ENCODE measurements at places on chromosomes 7 and 10.

DNA sequence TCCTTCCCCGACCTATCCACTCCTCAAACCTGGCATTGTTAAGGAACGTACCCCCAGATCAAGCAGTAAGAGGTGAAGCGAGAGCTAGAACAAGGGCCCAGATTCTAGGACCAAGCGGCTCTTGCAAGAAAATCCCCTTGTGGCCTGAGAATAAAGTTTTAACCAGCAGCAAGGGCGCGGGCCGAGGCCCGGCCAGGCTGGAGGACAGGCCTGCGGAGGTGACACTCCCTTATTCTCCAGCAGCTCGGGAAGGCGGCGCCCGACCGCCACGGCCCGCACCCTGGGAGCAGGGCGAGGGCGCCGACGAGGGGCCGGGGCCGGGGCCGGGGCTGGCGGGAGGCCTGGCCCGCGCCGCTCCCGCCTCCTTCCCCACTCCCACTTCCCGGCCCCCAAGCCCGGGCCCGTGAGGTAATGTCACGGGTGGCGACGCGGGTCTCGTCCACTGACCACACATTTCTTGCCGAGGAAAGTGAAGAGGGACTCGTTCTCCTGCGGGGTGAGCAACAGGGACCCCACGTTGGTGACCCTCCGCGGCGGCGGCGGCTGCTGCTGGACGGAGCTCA lies 551 bp downstream of the WASL start:
- peak; percentile 49 for DNase-seq

GRCh38 chr10:34341473-34341872 lies 473.6 kb downstream of the PARD3 start:
- DNase-seq, result no peak

DNA sequence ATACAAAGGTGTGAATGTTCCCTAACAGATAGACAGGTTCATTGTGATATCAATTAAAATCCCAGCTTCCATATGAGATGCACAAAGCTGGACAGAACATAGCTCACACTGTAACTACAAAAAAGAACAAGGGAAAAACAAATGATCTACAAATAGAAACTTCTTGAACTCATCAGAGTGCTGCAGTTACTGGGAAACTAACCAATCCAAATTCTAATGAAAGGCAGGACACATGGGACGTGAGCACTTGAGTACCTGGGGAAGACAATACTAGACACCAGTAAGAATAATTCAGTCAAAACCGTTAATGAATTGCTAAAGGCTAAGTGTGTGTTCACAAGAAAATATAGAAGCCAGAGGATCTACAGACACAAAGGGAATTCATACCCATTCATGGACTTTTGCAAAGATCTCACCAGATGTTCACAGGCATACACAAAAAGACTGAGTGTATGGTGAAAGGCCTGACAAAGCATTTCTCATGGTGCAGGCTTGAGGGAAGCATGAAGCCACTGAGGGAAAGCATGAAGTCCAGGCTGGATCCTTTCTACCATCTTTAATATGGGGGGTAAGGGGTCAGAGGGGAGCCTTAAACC lies 7.8 kb upstream of the GPR22 start:
- no peak for DNase-seq

GRCh38 chr10:112215342-112215774 lies 31.8 kb upstream of the GPAM start:
- no peak for DNase-seq

DNA sequence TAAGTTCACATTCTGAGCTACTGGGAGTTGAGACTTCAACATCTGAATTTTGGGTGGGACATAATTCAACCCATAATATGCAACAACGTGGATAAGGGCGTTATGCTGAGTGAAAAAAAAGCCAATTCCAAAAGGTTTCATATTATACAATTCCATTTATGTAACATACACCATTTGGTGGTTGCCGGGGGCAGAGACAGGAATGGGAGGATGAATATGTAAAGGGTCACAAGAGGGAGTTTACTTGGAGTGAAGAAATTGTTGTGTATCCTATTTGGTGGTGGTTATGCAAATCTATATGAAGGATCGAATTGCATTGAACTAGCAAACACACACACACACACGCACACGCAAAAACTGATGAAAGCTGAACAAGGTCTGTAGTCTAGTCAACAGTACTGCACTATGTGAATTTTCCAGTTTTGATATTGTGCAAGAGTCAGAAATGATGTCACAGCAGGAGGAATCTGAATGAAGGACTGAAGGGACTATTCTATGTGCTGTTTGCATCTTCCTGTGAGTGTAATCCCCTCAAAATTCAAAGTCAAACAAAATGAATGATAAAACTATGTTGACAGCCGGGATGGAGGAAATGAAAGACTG lies 249.2 kb upstream of the HABP2 start:
- DNase-seq, result no peak

DNA sequence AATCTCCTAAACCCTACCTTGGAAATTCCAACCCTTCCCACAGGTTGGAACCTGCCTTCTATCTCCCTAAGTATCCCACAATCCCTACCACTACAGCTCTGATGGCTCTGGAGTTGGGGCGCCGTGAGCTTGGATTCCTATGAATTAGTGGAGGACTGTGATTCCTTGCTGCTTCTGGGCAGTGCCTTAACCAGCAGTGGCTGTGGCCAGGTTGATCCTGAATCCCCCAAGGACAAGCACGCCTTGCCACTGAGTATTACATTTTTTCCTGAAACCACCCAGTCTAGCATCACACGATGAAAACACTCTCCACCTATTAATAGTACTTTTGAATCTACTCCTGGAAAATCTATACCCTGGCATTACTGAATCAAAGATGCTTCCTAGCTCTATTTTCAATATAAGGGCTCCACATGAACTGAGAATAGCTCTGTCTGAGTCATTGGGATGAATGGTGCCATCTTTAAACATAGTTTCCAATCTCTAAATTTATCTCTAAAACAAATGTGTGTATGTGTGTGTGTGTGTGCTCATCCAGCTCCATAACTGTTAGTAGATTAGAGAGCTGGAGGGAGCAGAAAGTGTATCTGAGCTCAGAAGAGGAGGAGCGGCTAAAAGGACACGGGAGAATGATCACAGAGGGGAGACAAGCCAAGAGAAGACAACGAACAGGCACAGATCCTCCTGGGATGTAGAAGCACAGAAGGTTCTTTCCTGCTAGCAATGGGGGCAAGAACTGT lies 11.9 kb upstream of the INPP5F start:
- DNase-seq, result no peak

DNA sequence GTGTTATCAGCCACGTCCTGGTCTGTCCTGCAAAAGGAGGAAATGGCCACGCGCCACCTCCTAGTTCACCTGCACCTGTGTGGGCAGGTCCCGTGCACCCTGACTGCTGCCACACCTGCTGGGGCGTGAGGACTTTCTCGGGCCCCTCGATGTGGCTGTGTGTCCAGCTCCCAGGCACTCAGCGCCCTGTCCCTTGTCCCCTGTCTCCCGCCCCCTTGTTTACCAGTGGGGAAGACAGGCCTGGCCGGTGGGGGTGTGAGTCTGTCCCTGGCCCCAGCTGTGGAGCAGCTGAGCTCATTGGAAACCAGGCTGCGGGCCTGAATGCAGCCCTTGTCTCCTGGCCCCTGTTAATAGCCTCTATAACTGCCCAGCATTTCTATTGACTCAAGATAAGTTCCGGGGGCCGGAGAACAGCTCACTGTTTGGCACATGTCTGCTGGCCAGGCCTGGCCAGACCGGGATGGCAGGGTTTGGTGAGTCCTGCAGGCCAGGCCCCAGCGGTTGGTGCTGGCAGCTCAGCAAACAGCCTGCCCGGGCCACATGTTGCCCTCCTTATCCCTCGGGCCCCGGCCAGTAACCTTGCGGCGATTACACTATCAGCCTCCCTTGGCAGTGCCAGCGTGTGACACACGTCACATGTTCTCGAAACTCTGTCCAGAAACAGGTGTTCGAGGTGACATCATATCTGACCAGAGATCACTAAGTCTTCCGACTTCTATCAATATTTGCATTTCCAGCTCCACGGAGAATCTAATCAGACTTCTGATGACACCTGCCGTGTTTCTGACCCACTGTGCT lies 52.1 kb downstream of the FOXL3 start:
- DNase-seq, result peak; percentile 88

- no peak for DNase-seq
Observed at GRCh38 chr7:112887976-112888375, 97.8 kb upstream of the TMEM168 start.

DNA sequence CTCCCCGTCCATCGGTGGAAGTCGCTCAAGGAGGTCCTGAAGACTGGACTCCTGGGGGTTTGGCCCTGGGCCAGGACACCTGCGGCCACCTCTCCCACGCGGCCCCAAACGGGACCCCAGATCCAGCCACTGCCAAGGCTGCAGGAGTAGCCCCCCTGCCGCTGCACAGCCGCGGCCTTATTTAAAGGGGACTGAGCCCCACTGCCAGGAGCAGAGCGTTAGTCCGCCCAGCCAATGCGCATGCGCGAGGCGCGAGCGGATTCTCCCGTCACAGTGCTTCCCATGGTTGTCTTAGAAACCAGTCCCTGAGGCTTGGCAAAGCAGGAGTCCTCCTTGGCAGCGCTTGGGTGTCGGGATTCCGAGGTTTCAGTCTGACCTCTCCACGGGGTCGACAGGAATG lies 320.0 kb downstream of the ZNF716 start:
- DNase-seq, result no peak

DNA sequence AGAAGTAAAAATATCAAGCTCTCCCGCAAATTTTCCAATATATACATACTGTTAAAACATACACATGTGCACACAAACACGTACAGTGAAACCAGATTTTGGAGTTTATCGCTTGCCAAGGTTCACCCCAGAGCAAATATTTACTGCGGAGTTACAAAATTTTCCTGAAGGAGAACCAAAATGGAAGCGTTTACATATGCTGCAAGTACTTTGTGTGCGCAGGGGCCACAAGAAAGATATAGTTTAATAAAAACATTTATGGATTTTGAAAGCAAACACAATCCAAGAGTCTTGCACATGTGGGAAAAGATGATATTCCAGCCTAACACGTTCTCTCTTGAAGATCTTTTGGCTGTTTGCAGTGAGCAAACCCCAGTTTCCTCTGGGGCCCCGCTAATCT lies 301.3 kb upstream of the NFE2L3 start:
- no peak for DNase-seq

DNA sequence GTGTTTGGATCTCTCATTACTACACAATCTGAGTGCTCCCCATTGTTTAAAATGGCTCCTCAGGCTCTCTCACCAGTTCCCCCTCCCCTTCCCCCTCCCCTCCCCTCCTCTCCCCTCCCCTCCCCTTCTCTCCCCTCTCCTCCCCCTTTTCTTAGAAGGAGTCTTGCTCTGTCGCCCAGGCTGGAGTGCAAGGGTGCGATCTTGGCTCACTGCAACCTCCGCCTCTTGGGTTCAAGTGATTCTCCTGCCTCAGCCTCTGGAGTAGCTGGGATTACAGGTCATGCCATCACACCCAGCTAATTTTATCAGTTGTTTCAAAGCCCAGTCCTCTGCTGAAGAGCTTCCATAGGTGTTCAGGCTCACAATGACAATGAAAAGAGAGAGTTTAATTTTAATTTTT lies 3.6 kb upstream of the CCAR1 start:
- DNase-seq, result no peak

DNA sequence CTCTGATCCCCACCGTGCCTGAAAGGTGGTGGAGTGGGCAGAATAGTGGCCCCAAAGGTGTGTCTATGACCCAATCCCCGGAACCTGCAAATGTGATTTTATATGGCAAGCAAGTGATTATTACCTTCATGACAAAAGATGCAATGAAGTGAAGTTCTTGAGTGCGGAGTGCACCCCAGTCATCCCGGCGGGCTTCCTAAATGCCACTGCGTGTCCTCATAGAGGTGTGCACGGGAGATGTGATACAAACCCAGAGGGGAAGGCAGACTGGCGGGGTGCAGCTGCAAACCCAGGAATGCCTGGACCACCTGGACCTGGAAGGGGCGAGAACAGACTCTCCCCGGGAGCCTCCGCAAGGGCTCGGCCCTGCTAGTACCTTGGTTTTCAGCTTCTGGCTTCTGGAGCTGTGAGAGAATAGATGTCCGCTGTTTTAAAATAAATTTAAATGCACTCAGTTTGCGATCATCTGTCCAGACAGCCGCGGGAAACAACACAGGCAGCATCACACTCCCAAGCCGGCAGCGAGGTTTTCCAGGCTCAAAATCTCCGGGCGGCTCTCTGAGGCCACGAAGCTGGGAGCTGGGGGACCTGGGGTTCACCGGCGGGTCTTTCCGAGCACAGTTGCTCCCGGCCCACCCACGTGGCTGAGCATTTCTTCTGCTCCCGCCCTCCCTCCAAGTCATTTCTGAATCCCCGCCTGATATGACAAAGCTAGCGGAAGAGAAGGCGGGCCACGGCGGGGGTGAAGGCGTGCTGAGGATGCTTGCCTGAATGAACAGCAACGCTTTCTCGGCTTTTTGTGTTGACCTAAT lies 50.4 kb upstream of the EBF3 start:
- DNase-seq, result no peak

DNA sequence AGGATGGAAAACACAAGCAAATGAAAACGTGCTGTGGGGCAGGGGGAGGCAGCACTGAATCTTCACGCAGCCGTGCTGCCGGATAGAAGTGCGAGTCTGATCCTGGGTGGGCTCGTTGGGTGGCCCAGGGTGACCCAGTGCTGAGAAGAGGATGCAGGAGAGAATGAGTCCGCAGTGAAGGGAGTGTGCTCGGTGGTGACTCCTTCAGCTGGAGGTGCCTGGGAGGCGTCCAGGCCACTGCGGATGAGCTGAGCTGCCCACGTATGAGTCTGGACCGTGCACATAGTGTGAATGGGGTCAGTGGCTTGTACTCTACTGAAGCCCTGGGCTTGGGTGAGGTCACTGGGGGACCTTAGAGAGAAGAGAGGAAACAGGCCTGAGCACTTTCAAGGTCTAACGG lies 190.0 kb upstream of the MGMT start:
- DNase-seq, result no peak

DNA sequence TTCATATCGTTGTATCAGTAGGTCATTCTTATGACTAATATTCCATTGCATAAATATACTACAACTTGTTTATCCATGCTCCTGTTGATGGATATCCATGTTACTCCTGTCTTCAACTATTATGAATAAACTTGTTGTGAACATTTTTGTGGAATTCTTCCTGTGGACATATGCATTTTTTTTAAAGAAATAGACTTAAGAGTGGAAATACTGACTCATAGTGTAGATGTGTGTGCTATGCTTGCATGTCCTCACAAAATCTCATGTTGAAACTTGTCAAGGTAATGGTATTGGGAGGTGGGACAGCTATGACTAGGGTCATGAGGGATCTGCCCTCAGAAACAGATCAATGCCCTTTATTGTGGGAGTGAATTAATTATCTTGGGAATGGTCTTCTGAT lies 240.5 kb upstream of the PRSS58 start:
- DNase-seq, result no peak

DNA sequence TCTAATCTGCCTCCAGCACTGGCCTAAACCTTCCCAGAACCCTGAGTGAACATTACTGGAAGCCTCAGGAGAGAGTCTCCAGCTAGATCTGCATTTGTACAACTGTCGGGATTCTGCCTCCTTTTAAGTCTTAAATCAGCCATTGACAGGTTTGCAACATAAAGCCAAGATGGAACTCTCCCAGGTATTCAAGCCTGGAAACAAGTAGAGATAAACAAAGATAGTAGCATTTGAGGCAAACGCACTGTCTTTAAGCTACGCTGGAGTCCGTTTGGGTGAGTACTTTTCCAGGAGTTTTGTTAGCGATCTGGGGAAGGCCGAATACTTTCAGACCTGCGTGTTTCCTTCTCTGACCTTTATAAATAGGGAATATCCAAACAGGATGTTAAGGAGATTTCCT lies 317.2 kb upstream of the FZD8 start:
- no peak for DNase-seq

Data from occipital lobe (tissue), 3 donors.